ENCODE measurements at places on chromosomes 12 and 14. TPM values are rescaled to one million over a fixed set of nuclear protein-coding genes. Genes with fewer than 3 reads are reported as not detected.

GRCh38 chr12:95204141-95204866 is 13.0 kb downstream of the FGD6 start:
- no peak for DNase-seq

GRCh38 chr14:103883263-103883523 is 35.8 kb upstream of the PPP1R13B start:
- no peak for DNase-seq

GRCh38 chr12:6788972-6789924 is at the start of gene CD4:
Gene CD4 (plus strand): TSS chr12:6789528. CDS start chr12:6800139, 10,611 bp downstream.
- DNase-seq, result no peak

DNA sequence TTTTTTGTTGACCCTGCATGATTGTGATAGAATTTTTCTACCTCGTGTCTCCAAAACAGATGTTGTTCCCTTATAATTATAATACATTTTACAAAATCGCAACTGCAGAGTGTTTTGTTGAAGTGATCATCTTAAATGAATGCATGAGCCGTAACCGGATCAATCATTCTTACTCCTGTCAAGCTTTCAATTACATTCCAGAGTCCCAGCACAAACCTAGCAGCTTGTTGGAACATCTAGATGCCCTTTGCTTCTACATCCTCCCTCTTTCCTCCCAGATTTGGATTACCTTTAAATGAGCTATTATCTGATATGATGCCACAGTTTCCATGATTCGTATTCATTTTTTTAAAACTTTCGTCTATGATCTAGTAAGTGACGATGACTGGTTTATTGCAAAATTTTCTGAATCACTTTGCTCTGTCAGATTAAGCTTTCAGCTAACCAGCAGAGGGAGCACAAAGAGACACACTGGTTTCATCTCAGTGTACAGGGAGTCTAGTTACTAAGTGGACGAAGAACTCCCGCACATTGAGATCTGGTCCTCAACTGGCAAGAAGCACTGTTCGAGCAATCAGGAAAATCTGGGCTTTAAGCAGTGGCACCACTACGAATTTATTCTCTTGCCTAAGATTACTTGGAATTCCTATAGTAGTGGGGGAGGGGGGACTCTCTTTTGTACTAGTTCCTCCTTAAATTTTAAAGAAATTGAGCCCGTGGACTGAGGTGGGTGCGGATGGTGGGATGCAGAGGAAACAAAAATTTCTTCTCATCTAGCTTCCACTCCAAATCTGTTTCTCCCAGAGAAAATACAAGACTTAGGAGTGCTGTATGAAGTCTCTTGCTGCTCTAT is 40.9 kb downstream of the TSHR start:
- peak; percentile 71 for DNase-seq

GRCh38 chr12:104825408-104825807 is 132.7 kb downstream of the SLC41A2 start:
- no peak for DNase-seq

Gene DMAC2L
- polyA plus RNA-seq, result 29.7 TPM

- no peak for DNase-seq
Observed at GRCh38 chr14:50910495-50911420, 33.5 kb downstream of the PYGL start.

DNA sequence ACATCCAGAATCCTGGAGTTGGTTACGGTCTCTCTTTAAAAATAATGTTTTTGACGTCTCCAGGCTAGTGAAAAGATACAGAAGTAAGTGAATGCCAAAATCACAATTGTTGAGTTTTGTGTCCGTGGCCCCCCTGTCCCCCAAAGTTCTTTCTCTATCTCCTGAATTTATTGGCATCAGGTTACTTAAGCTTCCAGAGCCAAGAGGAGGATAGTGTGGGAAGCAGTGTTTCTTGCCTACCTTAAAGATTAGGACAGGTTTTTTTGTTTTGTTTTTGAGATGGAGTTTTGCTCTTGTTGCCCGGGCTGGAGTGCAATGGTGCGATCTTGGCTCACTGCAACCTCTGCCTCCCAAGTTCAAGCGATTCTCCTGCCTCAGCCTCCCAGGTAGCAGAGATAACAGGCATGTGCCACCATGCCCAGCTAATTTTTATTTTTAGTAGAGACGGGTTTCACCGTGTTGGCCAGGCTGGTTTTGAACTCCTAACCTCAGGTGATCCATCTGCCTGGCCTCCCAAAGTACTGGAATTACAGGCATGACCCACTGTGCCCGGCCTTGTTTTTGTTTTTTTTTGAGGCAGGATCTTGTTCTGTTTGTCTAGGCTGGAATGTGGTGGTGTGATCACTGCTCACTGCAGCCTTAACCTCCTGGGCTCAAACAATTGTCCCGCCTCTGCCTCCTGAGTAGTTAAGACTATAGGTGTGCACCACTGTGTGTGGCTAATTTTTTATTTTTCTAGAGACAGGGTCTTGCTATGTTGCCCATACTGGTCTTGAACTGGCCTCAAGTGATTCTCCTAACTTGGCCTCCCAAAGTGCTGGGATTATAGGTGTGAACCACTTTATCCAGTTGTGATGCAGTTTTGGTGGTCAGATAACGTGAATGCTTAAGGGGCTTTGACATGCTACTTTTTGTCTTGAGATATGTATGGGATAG is 5.4 kb downstream of the SRSF5 start:
- DNase-seq, result no peak

- peak; percentile 72 for DNase-seq
Observed at GRCh38 chr12:54368709-54369596, 4.7 kb upstream of the GPR84 start.

Gene KCNJ8
- polyA plus RNA-seq, result 15.5 TPM

DNA sequence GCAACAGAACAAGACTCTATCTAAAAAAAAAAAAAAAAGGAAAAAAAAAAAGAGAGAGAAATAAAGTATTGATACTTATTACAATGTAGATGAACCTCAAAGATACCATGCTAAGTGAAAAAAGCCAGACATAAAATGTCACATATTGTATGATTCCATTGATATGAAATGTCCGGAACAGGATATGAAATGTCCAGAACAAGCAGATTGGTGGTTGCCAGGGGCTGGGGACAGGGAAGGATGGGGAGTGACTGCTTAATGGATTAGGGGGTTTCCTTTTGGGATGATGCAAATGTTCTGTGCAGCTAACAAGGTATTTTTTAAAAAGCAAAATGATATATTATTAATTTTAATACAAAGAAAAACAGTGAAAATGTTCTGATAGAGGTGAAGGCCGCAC is 5.0 kb downstream of the HVCN1 start:
- DNase-seq, result no peak

Gene SERPINA12
- polyA plus RNA-seq, result 0.13 TPM

DNA sequence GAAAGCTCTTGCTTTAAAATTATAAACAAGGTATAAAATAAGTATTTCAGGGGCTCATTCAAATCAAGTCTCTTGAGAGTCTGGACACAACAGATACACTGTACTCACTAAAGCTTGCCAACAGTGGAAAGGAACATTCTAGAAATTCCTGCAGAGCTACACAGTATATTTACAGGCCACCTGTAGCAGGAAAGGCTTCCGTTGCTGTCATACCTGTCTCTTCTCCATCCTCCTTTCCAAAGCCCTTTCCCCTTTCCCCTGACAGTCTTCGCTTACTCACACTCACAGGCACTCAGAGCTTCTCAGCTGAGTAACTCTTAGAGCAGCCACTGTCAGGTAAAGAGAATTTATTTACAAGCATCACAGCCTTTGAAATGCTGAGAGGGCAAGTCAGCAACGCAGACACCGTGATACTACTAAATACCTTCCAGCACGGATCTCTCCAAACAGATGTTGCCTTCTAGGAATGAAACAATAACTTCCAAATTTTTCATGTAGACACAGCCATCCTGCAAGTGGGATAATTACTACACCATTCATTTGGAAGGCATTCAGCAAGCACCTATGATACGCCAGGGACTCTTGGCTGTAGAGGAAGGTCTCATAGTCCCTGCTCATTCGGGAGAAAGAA is 167.9 kb downstream of the FOXN3 start:
- no peak for DNase-seq

Gene ZC2HC1C
- polyA plus RNA-seq, result 7.2 TPM

- no peak for DNase-seq
Observed at GRCh38 chr14:24167469-24168114, 4.3 kb upstream of the REC8 start.

DNA sequence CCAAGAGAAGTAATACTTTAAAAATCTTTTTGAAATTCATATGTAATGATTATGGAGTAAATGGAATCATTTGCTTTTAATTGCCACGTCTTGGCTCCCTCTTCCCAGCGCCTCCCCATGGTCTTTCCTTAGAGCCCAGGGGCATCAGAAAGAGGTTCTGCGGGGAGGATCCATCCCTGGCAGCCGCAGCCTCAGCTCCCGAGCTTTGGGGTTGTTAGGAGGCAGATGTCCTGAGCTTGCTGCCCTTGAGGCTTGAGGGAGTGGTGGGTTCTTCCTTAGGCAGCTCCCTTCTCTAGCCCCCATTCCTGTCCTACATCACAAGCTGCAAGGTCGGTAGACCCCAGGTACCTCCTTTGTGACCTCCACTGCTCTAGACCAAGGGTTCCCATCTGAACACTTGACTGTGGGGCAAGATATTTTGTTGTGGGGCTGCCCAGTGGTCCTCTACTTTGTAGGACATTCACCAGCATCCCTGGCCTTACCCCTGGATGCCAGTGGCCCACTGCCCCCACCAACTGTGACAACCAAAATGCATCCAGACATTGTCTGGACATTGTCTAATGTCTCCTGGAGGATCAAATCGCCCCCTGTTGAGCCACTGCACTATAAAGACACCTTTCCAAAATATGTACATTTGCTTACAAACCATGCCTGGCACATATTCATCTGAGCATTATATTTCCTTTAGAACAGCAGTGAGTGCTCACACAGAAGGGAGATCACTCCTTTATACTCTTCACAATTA is 6.3 kb downstream of the PPP2R5C start:
- DNase-seq, result no peak

DNA sequence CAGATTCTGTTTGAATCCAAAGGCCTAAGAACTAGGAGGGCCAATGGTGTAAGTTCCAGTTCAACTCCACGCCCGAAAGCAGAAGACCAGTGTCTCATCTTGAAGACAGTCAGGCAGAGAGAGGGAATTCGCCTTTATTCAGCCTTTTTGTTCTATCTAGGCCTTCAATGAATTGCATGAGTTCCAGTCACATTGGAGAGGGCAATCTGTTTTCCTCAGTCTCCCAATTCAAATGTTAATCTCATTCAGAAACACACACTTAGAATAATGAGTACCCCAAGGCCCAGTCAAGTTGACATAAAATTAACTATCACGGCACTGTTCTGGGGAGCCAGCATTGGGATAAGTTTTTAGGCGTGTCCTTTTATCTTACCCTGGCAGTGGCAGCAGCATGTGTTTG is 65.8 kb downstream of the C14orf39 start:
- DNase-seq, result no peak

DNA sequence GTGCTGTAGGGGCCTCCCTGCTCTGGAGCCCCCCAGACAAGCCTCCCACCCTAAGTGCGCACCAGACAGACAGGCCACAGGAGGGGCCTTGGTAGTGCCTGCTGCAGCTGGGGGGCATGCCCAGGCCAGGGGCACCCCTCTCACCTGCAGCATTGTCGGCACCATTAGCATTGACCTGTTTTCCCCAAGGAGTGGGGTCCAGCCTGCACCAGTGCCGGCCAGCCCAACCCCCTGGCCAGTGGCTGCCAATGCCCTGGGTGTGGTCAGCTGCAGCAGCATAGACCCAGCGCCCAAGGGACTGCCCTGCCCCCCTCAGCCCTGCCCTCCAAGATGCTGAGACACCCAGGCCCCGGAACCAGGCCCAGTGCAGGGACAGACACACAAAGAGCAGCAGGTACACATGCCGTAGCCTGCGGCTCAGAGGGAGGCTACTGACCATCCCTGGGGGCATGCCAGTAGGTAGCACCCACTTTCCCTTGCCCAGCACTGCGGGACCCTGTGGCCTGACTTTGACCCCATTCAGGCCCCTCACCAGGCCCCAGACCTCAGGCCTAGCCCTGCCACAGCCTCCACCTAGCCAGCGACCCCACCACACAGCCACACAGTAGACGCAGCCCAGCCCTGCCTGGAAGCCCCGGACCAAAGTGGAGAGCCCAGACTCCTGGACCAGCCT is 1.0 kb downstream of the AHNAK2 start:
- DNase-seq, result no peak

- peak; percentile 89 for DNase-seq
Observed at GRCh38 chr12:49336645-49337584, at the start of gene C1QL4. Gene C1QL4 (minus strand): TSS chr12:49337188. CDS start chr12:49336477, 711 bp downstream.

- DNase-seq, result no peak
Observed at GRCh38 chr14:101972126-101972866, 7.9 kb downstream of the DYNC1H1 start.

All from spinal cord (tissue), 10 donors.